Cardiac muscle cell (in vitro differentiated cells and primary cell): ENCODE measurements at places on chromosomes 5 and 9.

- no peak overlapping the region for H3K4me3 ChIP-seq
- no peak for DNase-seq
- H3K27me3 ChIP-seq: no peaks in the 10 kb centered on the region
- no peak overlapping the region for H3K27ac ChIP-seq
- no peaks in the 10 kb centered on the region for H3K36me3 ChIP-seq
- peaks cover 12% of the 10 kb centered on the region for H3K4me1 ChIP-seq
Measured at GRCh38 chr5:74415695-74416102, 224.8 kb downstream of the ENC1 start.

DNA sequence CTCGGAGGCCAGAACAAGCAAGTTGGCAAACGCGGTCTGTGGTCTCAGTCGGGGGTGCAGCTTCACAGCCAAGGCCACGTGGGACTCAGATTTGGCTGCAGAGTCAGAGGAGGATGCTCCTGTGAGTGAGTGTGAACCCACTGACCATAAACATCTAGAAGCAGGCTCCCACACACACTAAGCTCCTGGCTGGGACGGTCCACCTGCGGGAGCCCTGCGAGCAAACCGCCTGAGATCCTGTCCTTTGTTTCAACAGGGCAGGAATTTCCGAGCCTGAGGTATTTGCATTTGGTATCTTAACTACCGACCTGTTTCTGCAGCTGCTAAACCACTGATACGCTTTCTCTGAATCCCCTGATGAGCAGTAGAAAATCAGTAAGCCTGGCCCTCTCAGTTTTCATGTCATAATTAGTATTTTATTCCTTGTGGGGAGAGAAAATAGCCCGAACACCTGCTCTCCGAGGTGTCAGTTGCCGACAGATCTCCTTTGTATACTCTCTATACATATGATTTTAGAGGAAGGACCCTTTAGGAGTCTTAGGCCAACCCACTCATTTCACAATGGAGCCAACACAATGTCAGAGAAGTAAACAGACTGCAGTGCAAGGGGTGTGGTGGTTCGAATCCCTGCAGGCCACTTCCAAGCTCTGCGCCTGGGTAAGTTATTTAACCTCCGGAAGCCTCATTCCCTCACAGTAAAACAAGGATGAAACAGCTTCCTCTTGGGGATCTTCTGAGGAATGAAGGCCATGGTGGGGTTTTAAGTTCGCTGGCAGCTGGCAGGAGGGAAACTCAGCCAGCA, 40.9 kb upstream of the PWWP2A start:
- no peak overlapping the region for H3K4me3 ChIP-seq
- peaks cover 6% of the 10 kb centered on the region for H3K4me1 ChIP-seq
- DNase-seq: peak; percentile 19
- no peaks in the 10 kb centered on the region for H3K36me3 ChIP-seq
- no peaks in the 10 kb centered on the region for H3K27me3 ChIP-seq

- no peaks in the 10 kb centered on the region for H3K27me3 ChIP-seq
- H3K4me1 ChIP-seq: peaks cover 14% of the 10 kb centered on the region
- DNase-seq: no peak
- no peak overlapping the region for H3K4me3 ChIP-seq
- no peak overlapping the region for H3K27ac ChIP-seq
- H3K36me3 ChIP-seq: no peaks in the 10 kb centered on the region
Measured at GRCh38 chr9:99055384-99055783, 49.5 kb upstream of the TGFBR1 start.

- no peaks in the 10 kb centered on the region for H3K36me3 ChIP-seq
- H3K27me3 ChIP-seq: peaks cover 12% of the 10 kb centered on the region
- no peak overlapping the region for H3K27ac ChIP-seq
- no peaks in the 10 kb centered on the region for H3K4me1 ChIP-seq
- DNase-seq: peak; percentile 72
Measured at GRCh38 chr9:1005043-1005667, 28.7 kb downstream of the DMRT3 start.

GRCh38 chr5:146042628-146043279, 62.6 kb downstream of the PLAC8L1 start:
- no peak for DNase-seq
- H3K36me3 ChIP-seq: no peaks in the 10 kb centered on the region
- H3K27ac ChIP-seq: no peak overlapping the region

- no peak overlapping the region for H3K4me3 ChIP-seq
- no peaks in the 10 kb centered on the region for H3K4me1 ChIP-seq
- DNase-seq: no peak
- H3K36me3 ChIP-seq: no peaks in the 10 kb centered on the region
Measured at GRCh38 chr5:135708481-135709207, 125.8 kb upstream of the SLC25A48 start.

- no peak overlapping the region for H3K4me3 ChIP-seq
- no peak for DNase-seq
- no peak overlapping the region for H3K27ac ChIP-seq
- H3K4me1 ChIP-seq: no peaks in the 10 kb centered on the region
- no peaks in the 10 kb centered on the region for H3K36me3 ChIP-seq
- no peaks in the 10 kb centered on the region for H3K27me3 ChIP-seq
Measured at GRCh38 chr9:122029898-122030297, 63.2 kb downstream of the TTLL11 start.

DNA sequence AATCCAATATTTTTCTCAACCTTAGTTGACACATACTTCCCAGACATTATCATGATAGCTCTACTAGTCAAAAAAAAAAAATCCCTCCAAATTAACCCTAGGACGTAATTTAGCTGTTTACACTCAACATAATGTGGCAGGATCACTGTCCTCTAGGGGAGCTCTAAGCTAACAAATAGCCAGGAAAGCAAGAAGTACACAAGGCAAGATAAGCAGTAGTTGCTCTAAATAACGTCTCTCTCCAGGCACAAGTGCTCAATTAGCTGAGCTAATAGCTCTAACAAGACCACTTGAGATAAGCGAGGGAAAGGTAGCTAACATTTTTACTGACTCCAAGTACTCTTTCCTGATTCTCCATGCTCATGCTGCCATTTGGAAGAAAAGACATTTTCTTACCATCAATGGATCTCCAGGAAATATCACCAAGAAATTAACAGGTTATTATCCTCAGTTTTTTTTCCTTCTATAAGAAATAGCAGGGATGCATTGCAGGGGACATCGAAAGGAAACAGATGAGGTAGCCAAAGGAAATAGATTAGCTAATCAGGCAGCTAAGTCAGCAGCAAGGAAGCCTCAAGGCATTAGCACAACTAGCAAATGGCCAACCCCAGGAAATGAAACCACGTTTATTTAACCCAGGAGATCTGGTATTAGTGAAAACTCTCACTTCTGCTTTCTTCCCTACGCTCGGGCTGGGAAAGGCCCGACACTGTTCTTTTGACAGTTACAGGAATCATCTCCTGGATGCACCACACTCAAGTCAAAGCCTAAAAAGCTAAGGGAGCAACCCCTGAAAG, 614.1 kb downstream of the PTPRD start:
- peaks cover 5% of the 10 kb centered on the region for H3K4me1 ChIP-seq
- no peaks in the 10 kb centered on the region for H3K36me3 ChIP-seq
- DNase-seq: no peak
- peaks cover 44% of the 10 kb centered on the region for H3K27me3 ChIP-seq

- no peaks in the 10 kb centered on the region for H3K36me3 ChIP-seq
- H3K27me3 ChIP-seq: no peaks in the 10 kb centered on the region
- peaks cover 44% of the 10 kb centered on the region for H3K4me1 ChIP-seq
- peak overlapping the region; percentile 66 for H3K27ac ChIP-seq
- H3K4me3 ChIP-seq: no peak overlapping the region
Measured at GRCh38 chr5:137836997-137837396, 30.7 kb upstream of the MYOT start.

- no peak overlapping the region for H3K4me3 ChIP-seq
- no peak for DNase-seq
- no peaks in the 10 kb centered on the region for H3K36me3 ChIP-seq
Measured at GRCh38 chr5:179208706-179209358, 136.4 kb downstream of the ADAMTS2 start.
